ENCODE measurements at places on chromosomes 7 and 10. TPM values are rescaled to one million over a fixed set of nuclear protein-coding genes. Genes with fewer than 3 reads are reported as not detected.

DNA sequence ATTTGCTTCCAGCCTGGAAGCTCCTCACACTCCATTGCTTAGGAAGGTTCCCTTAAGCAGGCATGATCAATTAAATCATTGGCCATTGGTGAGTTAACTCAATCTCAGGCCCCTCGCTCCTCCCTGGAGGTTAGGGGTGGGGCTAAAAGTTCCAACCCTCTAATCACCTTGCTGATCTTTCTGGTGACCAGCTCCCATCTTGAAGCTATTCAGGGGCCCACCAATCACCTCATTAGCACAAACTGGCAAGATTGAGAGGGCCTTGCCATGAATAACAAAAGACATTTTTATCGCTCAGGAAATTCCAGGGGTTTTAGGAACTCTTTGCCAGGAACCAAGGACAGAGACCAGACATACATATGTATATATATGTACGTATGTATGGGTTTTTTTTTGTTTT, 58.4 kb downstream of the AGK start:
- DNase-seq, result no peak

GRCh38 chr10:71058308-71058707, 154.1 kb upstream of the UNC5B start:
- no peak for DNase-seq

DNA sequence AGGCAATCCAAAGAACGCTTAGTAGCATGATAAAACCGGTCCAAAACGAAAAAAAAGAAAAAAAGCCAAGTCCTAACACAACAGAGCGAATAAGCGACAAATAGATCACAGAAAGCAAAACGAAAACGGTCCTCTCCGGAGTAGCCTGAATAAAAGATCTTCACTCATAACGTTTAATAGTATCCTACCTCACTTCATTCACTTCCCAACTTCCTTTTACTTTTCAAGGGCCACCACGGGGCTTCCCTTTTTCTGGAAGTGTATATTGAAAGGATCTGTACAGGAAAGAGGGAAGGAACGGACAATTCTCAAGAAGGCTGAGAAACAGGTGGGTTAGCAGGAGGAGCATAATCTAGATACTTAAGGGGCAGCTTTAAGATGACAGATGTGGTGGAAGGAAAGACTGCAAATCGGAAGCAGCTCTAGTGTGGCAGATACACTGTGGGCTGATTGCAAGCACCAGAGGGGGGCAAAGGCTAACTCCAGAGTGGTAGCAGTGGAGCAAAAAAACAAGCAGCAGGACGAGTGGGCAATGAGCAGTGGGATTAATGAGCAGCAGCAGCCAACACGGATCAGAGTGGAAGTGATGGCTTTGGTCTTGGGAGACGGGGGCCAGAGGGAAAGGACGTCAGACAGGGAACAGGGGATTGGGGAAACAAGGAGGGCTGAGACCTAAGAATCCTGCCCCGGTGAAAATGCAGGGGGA, 866 bp downstream of the CNOT4 start:
- peak; percentile 44 for DNase-seq

GRCh38 chr10:46305079-46305818, 18.5 kb downstream of the ANTXRL start:
- DNase-seq, result no peak

- DNase-seq, result no peak
Measured at GRCh38 chr7:91565499-91566401, 301.5 kb downstream of the FZD1 start.

- DNase-seq, result no peak
Measured at GRCh38 chr7:46317256-46317655, 396.2 kb upstream of the IGFBP3 start.

- DNase-seq, result no peak
Measured at GRCh38 chr7:118525020-118525419, 300.5 kb downstream of the ANKRD7 start.

DNA sequence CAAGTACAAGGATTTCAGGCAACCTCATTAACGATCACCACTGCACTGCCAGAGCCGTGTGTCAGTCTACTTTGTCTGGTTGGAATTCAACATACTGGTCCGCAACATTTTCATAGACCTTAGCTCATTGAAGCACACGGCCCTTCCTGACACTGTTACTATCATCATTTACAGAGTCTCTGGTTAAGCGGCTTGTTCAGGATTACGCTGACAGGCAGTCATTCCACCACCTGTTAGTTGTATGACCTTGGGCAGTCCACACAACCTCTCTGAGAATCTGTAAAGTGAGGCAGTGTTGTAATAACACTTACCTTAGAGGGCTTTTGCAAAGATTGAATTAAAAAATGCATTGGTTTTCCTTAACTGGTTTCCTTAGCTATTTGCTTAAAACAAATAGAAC, 112.6 kb downstream of the AOAH start:
- no peak for DNase-seq

DNA sequence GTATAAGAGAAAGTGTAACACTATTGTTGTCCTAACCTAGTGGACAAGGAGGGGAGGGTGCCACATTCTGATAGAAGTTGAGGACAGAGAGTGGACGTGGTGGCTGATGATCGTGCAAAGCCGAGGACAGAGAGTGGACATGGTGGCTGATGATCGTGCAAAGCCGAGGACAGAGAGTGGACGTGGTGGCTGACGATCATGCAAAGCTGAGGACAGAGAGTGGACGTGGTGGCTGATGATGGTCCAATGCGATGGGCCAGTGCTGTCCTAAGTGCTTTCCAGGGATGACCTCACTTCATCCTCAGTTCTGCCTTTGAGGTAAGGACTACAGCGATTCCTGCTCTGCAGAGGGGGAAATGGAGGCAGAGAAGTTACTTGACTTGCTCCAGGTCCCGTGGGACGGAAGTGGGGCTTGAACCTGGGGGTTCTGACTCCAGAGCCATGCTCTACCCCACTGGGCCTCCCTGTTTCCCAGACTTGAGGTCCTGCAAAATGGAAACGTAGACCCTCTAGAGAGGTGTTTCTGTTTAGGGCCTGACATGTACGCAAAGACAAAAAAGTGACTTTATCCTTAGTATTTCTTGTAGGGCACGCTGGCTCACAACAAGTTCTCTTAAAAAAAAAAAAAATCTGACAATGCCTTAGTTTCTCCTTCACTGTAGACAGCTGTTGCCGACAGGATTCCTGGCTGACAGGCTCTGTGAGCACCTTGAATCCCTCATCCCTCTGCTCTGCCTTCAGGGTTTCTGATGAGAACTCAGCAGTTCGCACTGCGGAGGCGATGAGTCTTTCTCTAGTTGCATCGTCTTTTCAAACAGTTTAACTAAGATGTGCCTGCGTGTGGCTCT, 20.3 kb upstream of the NCAPG2 start:
- DNase-seq, result no peak

- no peak for DNase-seq
Measured at GRCh38 chr7:153433223-153433622, 619.0 kb upstream of the DPP6 start.

DNA sequence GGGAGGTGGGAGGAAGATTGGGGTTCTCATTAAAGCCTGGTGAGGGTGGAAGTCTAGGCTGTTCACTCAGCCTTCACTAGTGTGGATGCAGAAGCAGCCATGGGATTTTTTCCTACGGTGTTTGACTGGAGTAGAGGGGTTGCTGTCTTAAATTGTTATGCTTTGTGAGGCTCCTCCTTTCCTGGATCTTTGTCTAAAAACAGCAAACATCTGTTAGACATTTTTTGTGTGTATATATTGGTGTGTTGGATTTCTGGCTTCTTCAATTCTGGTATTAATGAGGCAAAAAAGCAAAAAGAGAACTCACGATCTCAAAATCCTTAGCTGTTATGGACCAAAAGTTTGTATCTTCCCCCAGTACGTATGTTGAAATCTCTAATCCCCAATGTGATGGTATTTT, 28.2 kb downstream of the MEOX2 start:
- no peak for DNase-seq

- DNase-seq, result no peak
Measured at GRCh38 chr10:80609331-80609730, 71.6 kb downstream of the SH2D4B start.

DNA sequence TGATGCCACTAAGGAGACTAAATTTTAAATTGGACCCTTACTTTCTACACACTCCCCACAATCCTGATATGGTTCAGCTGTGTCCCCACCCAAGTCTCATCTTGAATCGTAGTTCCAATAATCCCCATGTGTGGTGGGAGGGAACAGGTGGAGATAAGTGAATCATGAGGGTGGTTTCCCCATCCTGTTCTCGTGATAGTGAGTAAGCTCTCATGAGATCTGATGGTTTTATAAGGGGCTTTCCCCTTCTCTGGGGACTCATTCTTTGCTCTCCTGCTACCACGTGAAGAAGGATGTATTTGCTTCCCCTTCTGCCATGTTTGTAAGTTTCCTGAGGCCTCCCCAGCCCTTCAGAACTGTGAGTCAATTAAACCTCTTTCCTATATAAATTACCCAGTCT, 18.4 kb upstream of the BET1 start:
- no peak for DNase-seq

GRCh38 chr10:85719408-85719807, 647.2 kb downstream of the GRID1 start:
- DNase-seq, result no peak

DNA sequence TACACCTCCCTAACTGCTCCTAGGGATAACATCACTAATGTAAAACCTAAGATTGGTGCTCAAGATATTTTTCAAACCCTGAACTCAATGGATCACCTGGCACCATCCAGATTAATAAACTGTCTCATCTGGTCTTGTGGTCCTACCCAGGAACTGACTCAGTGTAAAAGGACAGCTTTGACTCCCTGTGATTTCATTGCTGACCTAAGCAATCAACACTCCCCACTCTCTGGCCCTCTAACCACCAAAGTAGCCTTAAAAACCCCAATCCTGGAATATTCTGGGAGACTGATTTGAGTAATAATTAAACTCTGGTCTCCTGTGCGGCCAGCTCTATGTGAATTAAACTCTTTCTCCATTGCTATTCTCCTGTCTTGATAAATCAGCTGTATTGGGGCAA, 6.2 kb upstream of the USP54 start:
- DNase-seq, result no peak

DNA sequence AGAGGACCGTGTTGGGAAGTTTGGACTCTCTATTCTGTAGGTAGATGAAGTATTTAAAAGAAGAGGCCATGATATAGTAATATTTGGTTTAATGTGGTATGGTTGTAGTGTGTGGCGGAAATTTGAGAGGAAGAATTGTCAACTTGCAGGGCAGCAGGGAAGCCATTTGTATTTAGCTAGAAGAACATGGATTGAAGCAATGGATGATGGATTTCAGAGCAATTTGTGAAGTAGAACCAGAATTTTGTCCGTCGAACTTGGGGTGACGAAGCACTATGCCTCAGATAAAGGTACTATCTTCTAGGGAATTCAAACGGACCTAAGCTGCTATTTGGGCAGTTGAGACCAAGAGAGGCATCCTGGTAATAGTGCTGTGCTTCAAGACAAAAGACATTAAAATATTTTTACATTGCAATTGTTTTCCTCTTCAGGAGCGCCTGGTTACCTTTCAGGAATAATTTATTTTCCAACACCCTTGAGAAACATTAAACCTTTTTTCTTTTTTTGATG, 615 bp upstream of the WBP1L start:
- peak; percentile 18 for DNase-seq

DNA sequence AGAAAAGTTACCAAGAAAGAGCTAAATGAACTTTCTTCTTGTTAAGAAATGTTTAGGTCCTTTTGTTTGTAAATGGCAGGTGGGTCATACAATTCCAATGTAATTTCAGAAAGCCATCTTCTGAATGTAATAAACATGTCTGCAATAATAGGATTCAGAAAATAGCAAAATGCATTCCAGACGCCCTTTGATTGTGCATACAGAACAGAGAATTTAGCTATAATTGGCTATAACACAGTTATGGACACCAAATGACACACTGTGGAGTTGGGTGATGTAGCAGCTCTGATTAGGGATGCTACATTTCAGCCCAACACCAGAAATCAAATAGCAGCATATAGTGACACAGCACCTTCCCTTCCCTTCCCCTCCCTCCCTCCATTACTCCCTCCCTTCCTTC, 240.8 kb downstream of the SNX10 start:
- DNase-seq, result no peak

DNA sequence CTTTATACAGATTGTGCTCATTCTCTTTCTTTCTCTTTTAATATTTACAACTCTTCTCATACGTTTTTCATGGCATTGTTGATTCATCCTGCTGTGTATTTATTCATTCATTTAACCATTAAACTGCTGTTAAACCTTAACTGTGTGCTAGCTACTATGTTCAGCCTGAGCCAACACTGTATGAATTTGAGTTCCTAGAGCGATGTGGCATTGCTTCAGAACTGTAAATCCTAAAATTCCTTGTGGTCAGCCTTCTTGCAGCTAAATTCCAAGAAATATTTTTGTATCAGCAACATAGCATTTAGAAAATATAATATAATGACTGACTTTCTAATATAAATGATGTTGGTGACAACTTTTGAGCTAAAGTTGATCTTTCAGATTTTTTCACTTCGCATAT, 184.7 kb upstream of the FZD1 start:
- no peak for DNase-seq

- DNase-seq, result no peak
Measured at GRCh38 chr7:73830681-73831583, at the start of gene CLDN4. Gene CLDN4 (plus strand): TSS chr7:73830996. CDS start chr7:73831202, 206 bp downstream.

DNA sequence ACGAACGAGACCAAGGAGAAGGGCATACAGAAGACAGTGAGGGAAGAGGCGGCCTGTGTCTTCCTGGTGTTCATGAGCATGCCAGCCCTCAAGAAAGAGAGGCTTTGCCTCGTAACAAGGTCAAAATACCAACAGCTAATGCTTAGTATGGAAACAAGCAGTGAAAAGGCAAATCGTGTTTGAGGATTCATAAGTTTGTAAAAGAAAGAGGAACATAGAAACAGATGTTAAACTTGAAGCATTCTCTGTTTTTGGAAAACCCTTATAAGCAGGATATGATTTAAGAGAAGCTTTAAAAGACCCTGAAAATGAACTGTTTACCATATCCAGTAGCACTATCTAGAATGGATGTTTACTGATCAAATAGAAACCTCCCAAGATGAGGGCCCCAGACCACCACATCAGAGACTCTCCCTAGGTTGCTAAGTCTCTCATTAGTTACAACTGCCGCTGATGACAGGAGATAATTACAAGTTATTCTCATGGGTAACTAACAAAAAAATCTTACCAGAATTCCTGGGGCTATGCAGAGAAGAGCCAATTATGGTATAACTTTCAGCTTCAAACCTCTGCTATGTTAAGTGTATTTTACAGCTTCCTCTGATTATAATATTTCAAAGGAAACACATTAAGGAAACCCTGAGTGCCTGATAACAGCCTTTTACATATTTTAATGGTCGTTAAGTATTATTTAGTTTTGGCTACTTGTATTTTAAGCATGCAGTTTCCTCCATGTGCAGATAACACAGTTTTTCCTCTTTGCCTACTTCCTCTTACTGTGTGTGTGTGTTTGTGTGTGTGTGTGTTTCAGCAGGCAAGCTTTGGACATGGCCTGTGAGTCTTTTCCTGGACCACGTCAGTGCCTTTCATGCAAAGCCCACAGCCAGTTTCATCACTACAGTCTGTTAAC, 17.9 kb downstream of the JCAD start:
- no peak for DNase-seq

- no peak for DNase-seq
Measured at GRCh38 chr7:15306296-15306695, 255.5 kb downstream of the AGMO start.

The FAM237B gene
- not detected for total RNA-seq

The TCAF2 gene
- total RNA-seq, result 50.8 TPM

The HSPA12A gene
- total RNA-seq, result 0.18 TPM

The BLVRA gene
- total RNA-seq, result 38.1 TPM

The OR2A7 gene
- total RNA-seq, result 3.0 TPM

The ZNF92 gene
- 19.7 TPM for total RNA-seq

The AGMO gene
- total RNA-seq, result not detected

The TMEM168 gene
- total RNA-seq, result 15.3 TPM

The UROS gene
- total RNA-seq, result 38.3 TPM

The SPDYE1 gene
- total RNA-seq, result not detected

The UPK3B gene
- 1.7 TPM for total RNA-seq

The CARD11 gene
- total RNA-seq, result 163 TPM

The VAX1 gene
- not detected for total RNA-seq
